Myometrial cell (primary cell): ENCODE measurements at places on chromosomes 7 and 10. TPM values are rescaled to one million over a fixed set of nuclear protein-coding genes. Genes with fewer than 3 reads are reported as not detected.

The SHH gene
- total RNA-seq: not detected in 2 replicates

The GBX1 gene
- total RNA-seq: not detected in 2 replicates

The NPFFR1 gene
- not detected in 2 replicates for total RNA-seq

The STEAP1 gene
- total RNA-seq: 21.8 and 26.5 TPM in 2 replicates

The FAM25C gene
- total RNA-seq: not detected in 2 replicates

The RTKN2 gene
- total RNA-seq: 0.71 and 0.86 TPM in 2 replicates

The EVX1 gene
- total RNA-seq: 0.86 TPM in 1 of 2 replicates, not detected in the other

The UTF1 gene
- not detected in 2 replicates for total RNA-seq

The UCN3 gene
- not detected in 2 replicates for total RNA-seq

The ZNF248 gene
- 2.9 and 3.2 TPM in 2 replicates for total RNA-seq

The PLCE1 gene
- total RNA-seq: 2.3 and 3.5 TPM in 2 replicates

The C10orf62 gene
- total RNA-seq: not detected in 2 replicates

The PRPS1L1 gene
- total RNA-seq: not detected in 2 replicates

The FAM237B gene
- total RNA-seq: not detected in 2 replicates

The ACHE gene
- not detected in 2 replicates for total RNA-seq

The GPR26 gene
- total RNA-seq: not detected in 2 replicates

The TRIM4 gene
- 22.5 and 28.9 TPM in 2 replicates for total RNA-seq

The VPS50 gene
- 11.8 and 31.0 TPM in 2 replicates for total RNA-seq

The PTF1A gene
- not detected in 2 replicates for total RNA-seq

The BTBD16 gene
- total RNA-seq: not detected in 2 replicates

The NUTM2D gene
- 0.71 and 4.6 TPM in 2 replicates for total RNA-seq

The HABP2 gene
- not detected in 2 replicates for total RNA-seq

The ANKRD1 gene
- 0.58 and 1.8 TPM in 2 replicates for total RNA-seq

The NAT16 gene
- not detected in 2 replicates for total RNA-seq

The BRAF gene
- 9.8 and 12.2 TPM in 2 replicates for total RNA-seq

The CYP2C19 gene
- not detected in 2 replicates for total RNA-seq

The C10orf95 gene
- not detected in 2 replicates for total RNA-seq

The CCL26 gene
- 3.2 TPM in 1 of 2 replicates, not detected in the other for total RNA-seq

The SMKR1 gene
- 1.2 TPM in 1 of 2 replicates, not detected in the other for total RNA-seq

The SPDYE5 gene
- total RNA-seq: not detected in 2 replicates

The MCM10 gene
- total RNA-seq: 2.9 and 3.2 TPM in 2 replicates

The GDF2 gene
- not detected in 2 replicates for total RNA-seq

The ZNF92 gene
- total RNA-seq: 2.0 and 3.5 TPM in 2 replicates

The ZPBP gene
- not detected in 2 replicates for total RNA-seq

The MRLN gene
- not detected in 2 replicates for total RNA-seq
